ENCODE measurements at places on chromosomes 4 and X.

DNA sequence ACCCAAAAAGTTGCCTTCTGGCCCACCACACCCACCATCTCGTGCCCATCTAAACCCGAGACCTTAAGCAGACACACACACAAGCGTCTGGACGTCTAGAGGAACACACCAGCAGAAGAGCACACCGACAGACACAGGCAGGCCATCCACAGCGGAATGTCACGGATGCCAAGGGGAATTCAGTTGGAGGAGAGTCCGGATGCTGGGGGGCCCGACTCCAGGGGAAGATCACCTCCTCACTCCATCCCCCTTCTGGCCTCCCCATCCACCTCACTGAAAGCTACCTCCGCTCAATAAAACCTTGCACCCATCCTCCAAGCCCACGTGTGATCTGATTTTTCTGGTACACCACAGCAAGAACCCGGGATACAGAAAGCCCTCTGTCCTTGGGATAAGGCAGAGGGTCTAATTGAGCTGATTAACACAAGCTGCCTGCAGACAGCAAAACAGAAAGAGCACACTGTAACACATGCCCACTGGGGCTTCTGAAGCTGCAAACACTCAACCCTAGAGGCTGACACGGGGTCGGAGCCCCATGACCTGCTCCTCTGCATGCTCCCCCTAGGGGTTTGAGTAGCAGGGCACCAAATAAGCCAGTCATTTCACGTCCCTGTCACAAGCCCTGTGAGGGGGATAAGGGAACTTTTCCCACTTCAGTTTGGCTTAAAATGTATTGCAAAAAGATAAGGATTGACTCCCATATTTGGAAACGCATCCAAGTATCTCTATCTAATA is 339.6 kb upstream of the PCDH10 start:
- DNase-seq = no peak

- no peak for DNase-seq
These were observed 27.2 kb upstream of the DHX15 start for GRCh38 chr4:24611575-24611974.

DNA sequence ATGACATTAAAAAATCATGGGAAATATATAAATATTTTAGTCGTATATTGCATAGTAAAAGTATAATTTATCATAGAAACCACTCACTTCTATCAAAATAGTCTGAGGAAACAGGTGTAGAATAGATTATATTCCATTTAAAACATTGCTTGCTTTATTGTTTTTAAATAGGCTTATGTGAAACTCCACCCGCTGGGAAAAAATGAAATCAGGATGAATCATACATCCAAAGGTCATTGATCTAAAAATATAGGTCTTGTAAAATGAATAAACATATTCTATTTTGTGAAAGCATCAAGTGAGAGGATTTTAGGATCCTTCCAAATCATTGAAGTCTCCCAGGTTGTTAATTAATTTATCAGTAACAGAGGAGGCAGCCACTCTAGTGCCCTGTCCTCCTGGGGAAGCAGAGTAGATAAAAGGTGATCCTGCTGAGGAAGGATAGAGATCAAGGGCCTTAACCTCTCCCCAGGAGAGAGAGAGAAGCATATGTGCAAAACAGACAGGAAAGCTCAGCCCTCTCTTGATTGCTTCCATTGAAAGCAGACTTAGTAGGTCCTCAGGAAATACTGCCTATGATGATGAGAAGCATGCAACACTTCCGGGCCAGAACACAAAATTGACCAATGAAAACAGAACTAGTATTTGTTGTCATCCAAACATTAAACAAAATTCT is 96.8 kb upstream of the MAP9 start:
- DNase-seq = no peak

GRCh38 chr4:80417019-80417418 is 81.5 kb downstream of the CFAP299 start:
- no peak for DNase-seq

DNA sequence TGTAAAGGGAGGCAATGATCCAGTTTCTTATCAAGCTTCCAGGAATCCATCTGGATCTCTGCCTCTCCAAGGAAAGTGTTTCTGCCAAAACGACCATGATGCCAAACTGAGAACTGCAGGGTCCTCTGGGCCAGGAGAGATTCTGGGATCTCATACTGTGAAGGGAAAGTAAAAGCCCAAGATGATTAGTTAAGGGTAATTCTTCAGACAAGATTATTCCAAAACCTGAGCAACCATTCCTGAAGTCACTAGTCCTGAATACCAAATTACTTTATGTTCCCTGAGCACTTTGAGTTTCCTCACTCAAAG is 42.0 kb downstream of the SRPX2 start:
- no peak for DNase-seq

DNA sequence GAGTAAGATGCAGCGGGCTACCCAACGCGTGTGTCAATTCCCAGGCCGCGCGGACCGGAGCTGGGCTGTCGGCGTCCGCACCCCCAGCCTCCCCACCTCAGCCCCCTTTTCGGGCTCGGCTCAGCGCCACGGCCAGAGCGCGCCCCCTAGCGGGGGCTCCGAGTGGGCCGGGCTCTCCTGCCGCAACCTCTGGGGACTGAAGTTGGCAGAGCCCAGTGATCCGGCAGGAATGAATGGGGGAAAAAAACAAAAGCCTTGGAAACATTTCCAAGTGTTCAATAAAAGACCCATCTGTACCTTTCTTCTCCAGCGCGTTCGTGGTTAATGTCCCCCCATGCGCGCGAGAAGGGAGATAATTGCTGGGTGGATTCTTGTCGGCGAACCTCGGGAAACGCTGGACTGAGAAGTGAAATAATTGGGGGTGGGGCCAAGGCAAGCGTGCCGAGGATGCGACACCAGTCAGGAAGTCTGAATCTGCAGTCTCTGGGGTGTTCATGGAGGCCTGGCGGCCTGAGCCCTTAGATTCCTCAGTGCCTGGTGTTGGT is 5.2 kb upstream of the ARX start:
- DNase-seq = no peak

- DNase-seq = no peak
These were observed 388.4 kb upstream of the TEX13C start for GRCh38 chrX:124931241-124931640.

DNA sequence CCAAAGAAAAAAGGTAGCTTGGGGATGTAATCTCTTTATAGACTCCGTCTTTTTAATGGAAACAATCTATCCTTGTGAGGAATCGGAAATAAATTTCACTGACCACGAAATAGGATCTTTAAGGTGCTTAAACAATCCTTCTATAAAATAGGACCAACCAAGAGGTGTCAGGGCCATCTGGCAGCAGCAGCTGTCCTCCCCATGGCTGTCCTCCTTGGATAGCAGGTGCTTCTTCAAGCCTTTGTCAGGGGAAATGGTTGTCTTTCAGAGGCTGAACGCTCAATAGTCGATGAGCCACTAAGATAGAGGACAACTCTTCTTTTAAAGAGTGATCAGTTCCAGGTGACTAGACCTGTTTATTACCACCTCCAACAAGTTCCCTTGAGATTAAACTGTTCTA is 231.0 kb downstream of the ADGRL3 start:
- no peak for DNase-seq

GRCh38 chr4:16360694-16361262 is 134.5 kb upstream of the TAPT1 start:
- no peak for DNase-seq

- DNase-seq = no peak
These were observed 419.8 kb downstream of the GALNTL6 start for GRCh38 chr4:172232966-172233365.

- no peak for DNase-seq
These were observed 85.2 kb downstream of the SCLT1 start for GRCh38 chr4:129008096-129008495.

DNA sequence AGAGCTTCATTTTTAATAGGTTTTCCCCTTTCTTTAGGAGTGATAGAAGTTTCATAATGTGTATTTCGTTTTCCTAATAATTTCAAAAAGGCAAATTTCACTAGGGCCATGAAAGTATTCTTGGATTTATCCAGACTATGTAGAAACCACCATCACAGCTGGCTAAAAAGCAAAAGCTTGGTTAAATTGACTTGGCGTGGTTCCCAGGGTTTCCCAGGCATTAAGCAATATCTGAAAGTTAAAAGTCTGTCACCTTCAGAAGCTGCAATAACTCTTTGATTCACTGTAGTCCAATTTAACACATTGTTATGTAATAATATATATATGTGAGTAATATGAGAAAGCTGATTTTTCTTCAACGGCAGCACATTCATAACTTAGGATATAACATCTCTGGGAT is 38.3 kb downstream of the NDNF start:
- no peak for DNase-seq

DNA sequence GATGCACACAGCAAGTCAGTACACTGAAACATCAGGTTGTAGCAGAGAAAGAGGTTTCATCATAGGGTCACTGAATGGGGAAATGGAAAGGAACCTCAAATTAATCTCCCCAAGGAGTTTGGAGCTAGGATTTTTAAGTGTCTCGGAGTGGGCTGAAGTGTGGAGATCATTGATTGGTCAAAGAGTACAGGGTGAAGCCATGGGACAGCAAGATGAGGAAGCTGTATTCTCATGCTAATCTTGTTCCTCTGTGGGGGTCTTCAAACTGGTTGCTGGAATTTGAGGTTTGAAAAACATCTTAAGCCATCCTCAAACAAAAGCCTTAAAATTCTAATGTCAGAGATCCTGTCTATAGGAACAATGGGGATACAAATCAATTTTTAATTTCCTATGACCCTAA is 78.8 kb upstream of the TEX13A start:
- no peak for DNase-seq

- no peak for DNase-seq
These were observed 30.7 kb upstream of the SMARCA5 start for GRCh38 chr4:143482840-143483239.

DNA sequence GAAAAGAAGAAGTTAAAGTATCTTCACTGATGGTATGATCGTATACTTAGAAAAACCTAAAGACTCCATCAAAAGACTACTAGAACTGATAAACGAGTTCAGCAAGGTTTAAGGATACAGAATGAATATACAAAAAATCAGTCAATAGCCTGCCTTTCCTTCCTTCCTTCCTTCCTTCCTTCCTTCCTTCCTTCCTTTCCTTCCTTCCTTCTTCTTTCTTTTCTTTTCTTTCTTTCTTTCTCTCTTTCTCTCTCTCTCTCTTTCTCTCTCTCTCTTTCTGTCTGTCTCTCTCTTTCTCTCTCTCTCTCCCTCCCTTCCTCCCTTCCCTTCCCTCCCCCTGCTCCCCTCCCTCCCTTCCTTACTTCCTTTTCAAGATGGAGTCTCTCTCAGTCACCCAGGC is 362.7 kb downstream of the BMPR1B start:
- no peak for DNase-seq

- no peak for DNase-seq
These were observed 38.6 kb downstream of the MXRA5 start for GRCh38 chrX:3307881-3308280.

DNA sequence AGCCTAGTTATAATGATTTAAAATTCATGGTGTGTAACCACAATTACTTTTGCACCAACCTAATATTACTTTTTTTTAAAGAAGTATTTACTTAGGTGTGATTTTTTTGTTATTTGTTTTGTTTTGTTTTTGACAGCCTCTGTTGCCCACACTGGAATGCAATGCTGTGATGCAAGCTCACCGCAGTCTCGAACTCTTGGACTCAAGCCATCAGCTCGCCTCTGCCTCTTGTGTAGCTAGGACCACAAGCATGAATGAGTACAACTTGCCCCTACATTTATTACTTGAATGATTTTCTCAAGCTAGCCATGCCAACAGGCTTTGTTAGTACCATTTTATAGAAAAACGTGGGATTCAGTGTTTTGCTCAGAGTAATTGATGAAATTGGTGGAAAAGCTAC is 488.8 kb upstream of the CPEB2 start:
- no peak for DNase-seq

DNA sequence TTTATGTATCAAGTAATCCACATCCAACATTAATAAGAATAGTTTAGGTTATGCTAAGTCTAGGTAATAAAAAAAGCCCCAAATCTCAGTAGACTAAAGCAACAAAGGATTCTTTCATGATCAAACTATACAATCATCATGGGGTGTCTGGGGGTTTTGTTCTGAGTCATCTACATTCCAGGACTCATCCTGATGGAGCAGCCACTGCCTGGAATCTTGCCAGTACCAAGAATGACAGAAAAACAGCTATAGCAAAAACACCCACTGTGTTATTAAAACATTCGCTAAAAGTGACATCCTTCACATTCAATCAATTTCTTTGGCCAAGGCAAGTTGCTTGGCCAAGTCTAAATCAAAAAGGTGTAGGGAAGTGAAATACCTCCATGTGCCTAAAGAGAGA is 3.9 kb upstream of the ARHGEF38 start:
- no peak for DNase-seq

- DNase-seq = no peak
These were observed 6.5 kb downstream of the FATE1 start for GRCh38 chrX:151722241-151722846.

DNA sequence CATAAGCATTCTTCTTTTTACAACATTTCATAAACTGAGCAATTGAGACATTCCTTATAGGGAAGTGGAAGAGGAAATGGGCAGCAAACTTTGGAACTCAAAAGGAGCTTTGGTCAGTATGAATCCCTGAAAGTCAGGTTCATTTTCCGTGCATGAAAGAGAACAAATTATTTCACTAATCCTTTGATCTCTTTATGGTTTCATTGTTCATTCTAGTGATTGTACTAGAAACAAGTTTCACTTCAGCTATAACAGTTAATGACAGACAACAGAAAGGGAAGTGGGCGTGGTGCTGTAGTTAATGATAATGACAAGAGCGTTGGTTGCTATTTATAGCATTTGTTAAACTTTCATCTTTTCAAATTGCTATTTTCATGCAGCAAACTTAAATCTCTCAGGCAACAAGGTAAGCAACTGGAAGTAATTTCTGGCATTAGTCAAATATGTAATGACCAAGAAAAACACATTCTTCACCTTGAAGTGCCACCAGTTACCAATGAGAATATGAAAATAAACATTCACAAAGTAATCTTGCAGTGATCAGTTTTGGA is 98.4 kb downstream of the AREG start:
- no peak for DNase-seq

DNA sequence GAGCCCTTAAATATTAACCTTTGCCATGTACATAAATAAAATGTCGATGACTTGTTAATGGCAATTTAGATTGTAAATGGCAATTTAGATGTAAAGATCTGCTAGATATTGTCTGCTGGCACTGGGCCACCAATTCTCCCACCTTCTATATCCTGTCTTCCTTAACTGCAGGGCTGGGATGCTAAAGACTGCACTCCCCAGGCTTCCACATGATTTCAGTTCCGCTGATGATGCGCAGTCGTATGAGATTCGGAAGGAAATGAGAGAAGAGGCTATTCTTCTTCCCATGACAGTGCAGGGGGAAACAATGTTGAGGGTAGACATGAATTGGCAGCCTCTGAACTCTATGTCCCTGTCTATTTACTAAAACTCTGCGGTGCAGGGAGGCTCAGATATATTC is 55.7 kb downstream of the PITX2 start:
- DNase-seq = no peak

- no peak for DNase-seq
These were observed 7.6 kb downstream of the G6PD start for GRCh38 chrX:154539077-154539476.

DNA sequence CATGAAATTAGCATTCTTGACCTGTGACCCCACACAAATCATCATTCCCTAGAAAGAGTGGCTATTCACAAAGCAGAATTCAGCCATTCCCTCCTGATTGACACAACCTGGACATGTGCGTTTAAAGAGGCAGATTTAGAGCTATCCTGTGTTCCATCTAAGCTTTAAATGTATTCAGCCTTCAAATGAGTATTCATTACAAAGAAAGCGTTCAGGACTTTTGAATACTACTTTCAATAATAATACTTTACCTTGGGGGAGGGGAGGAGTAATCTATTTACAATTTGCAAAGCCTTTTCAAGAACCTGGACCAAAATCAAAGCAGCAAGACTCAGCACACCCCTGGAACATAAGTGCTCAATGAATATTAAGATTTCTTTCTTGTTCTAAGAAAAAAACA is 22.5 kb upstream of the GPC4 start:
- no peak for DNase-seq

- no peak for DNase-seq
These were observed 56.6 kb upstream of the RHOH start for GRCh38 chr4:40140196-40140595.
